Glutamatergic neuron (in vitro differentiated cells): ENCODE measurements at places on chromosomes 5 and 9. TPM values are rescaled to one million over a fixed set of nuclear protein-coding genes. Genes with fewer than 3 reads are reported as not detected.

MARCHF11 gene
- 1.5 TPM for total RNA-seq

NIM1K gene
- total RNA-seq: 10.5 TPM

MLANA gene
- total RNA-seq: not detected

DNA sequence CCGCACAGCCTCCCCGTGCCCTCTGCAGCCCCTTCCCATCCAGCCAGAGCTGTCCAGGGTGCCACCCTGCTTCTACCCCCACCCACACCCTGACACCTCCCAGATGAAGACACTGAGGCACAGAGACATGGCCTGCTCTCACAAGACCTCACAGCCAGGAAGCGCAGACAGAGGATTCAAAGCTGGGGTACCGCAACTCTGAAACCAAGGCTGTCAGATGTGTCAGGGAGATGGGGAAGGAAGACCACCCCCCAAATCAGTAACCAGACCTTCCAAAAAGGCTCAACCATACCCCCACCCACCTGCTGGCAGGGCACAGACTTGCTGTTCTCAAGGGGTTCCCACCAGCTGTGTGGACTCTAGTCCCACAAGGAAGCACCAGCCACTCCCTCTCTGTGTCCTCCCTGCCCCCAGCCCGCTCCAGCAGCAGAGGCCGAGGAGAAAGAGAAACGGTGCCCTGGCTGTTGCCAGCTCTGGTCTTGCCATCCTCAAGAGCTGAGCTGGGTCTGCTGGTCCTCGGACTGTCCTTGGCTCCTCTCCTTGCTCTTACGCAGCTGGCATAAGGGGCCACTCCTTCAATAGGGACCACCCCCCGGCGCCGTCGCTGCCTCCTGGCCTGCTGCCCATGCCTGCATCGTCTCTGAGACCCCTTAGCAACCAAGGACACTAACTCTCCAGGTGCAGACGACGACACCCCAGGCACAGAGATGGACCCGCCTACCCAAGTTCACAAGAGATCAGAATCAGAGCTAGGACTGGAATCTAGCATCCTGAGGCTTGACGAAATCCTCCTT lies 699 bp downstream of the AKNA start:
- DNase-seq: peak; percentile 23

DNA sequence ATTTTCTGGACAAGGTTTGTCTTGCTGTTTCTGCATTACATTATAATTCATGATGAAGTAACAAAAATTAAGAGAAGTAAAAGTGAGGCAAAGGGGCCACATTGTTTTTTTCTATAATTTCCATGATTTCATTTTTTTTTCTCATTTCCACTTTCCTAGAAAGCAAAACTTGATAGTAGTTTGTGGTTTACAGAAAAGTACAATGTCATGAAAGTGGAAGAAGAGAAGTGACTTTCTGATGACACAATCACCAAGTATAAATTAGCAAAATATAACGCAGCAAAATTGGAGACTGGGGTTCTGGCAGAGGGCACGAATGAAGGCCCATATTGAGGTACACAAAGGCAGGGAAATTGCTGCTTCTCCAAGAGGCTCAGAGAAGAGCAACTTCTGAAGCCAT lies 5.0 kb upstream of the IFNA14 start:
- no peak for DNase-seq

DNA sequence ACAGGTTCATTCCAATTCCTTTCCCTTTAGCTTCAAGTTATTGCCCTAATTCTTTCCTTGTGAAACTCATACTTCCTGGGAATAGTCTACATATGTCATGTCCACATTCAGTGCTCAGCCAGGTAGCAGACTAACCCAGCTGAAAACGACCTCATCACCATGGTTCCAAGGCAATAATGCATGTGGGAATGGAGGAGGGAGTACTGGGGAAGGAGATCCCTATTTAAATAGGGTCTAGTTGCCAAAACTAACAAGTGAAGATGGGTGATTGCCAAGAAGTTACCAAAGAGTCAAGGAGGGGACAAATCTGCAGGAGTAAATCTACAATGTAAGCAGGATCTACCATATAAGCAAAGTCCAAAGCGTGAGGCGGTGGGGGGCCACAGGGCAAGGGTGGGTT lies 47.3 kb upstream of the MCTP1 start:
- no peak for DNase-seq

DNA sequence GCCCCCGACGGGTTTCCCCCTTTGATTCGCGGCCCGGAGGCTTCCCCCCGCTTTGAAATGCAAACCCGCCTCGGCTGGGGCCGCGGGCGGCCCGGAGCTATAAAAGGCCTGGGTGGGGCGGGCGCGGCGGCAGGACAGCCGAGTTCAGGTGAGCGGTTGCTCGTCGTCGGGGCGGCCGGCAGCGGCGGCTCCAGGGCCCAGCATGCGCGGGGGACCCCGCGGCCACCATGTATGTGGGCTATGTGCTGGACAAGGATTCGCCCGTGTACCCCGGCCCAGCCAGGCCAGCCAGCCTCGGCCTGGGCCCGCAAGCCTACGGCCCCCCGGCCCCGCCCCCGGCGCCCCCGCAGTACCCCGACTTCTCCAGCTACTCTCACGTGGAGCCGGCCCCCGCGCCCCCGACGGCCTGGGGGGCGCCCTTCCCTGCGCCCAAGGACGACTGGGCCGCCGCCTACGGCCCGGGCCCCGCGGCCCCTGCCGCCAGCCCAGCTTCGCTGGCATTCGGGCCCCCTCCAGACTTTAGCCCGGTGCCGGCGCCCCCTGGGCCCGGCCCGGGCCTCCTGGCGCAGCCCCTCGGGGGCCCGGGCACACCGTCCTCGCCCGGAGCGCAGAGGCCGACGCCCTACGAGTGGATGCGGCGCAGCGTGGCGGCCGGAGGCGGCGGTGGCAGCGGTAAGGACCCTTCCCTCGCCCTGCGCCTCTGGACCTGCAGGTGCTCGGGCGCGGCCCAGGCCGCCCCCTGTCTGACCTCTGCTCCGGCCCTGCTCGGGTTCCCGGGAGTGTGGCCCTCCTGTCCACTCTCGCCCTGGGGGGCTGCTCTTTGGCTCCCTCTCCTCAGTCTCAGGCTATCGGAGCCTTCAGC lies at the start of gene CDX1:
Gene CDX1, plus strand, starts transcription at position 129 of the 862 bp plus-strand sequence. Its CDS starts 99 bp downstream, at position 228.
- no peak for DNase-seq
